Stimulated activated CD4-positive, alpha-beta T cell treated with anti-CD3 and anti-CD28 coated beads, Interleukin-1b, Interleukin-23, amount 100 ng/mL, for 48 hours (primary cell): ENCODE measurements at places on chromosomes 7 and 10.

- no peak for DNase-seq
Measured at GRCh38 chr10:113300617-113301016, 252.2 kb upstream of the HABP2 start.

GRCh38 chr7:4747746-4748145 lies 27.7 kb upstream of the AP5Z1 start:
- DNase-seq, result no peak

GRCh38 chr7:158204453-158204852 lies 383.2 kb downstream of the PTPRN2 start:
- no peak for DNase-seq

DNA sequence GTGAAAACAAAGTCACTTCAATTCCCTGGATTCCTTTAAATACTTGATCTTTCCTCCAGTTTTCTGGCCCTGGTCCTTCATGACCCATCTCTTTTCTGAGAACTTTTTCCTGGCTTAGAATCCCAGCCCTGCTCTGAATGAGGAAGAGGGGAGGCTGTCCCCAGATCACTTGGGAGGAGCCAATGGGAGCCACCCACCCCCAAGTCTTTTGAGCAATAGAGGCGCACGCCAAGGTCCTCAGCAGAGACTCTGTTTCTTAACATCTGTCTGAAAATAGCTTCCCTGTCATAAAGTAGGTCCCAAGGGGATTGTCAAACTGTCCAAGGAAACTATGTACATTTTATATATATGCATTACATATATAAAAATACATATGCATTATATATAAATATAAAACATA lies 126.8 kb downstream of the ADRA2A start:
- no peak for DNase-seq

DNA sequence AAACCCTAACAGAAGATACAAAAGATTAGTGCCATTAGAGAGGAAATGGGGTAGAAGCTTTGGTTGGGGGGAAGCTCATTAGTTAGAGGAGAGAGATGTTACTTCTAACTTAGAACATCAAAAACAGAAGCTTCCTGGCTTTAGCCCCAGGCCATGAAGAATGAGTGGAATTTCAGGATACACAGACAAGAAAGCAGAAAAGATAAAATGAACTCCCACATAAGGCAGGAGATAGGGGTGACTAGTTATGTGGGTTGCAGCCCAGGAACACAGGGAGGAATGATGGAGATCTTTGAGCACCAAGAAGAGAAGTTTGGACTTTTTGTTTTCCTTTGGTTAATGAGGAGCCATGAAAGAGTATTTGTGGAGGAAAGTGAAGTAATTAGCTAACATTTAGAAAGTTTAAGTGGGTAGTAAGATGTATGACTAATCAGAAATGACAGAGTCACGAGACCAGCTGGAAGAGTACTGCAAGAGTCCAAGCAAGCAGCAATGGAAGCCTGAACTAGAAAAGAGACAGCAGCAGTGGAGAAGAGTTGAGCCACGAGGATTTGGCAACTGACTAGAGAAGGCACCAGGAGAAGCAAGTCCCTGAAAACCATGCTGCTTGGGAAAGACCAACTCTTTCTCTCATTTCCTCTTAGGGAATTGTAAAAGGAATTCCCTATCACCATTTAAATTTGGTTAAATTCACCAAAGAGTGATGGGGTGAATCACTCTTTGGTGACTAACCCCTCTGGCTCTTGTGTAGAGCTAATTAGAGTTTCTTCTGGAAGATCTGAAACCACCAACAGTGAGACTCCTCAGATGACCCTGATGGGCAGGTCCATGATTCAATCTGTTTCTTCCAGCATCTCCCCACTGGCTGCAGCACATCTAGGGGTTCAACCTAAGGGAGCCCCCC lies 131.9 kb downstream of the KCNMA1 start:
- DNase-seq, result no peak

DNA sequence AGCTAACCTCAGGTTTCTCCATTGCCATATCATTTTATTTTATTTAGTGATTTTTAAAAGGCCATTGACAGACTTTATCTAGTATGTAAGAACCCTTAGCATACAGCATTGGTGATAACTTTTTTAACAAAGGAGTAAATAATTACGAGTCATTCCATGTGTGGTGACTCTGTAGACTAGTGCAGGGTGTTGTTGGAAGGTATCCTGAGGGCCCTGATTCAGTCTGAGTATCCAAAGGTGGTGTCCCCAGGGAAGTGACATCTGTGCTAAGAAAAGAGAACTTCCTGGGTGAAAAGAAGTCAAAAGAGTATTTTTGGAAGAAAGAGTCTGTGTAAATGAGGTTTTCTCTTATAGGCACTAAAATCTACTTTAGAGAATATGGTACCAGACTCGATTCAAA lies 308.4 kb downstream of the C7orf25 start:
- DNase-seq, result no peak

- DNase-seq, result no peak
Measured at GRCh38 chr10:90372451-90372850, 485.4 kb downstream of the HTR7 start.

DNA sequence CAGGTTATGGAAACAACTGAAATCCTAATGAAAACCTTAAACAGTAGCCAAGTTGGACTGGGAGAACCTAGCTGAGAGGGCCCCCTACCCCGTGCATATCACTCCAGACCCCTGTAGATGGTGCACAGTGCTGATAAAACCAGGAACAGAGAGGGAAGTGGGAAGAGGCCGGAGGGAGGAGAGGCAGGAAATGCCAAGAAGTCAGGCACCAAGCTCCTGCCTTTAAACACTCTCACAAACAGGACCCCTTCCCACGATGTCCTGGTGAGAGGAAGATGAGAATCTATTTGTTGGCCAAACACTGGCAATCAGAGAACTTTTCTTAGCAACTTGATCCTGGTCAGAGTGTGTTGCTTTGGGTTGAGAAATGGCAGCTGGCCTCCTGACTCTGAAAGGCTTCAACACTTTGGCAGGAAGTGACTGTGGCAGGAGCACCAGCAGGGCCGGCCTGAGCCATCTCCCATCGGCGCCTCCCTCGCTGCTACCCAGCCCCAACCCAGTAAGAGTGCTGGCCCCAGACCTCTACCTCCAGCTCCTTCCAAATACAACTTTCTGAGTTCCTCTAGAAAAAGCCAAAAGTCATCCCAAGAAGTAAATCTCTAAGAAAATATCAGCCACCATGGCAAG lies 39.5 kb downstream of the GSDME start:
- DNase-seq, result no peak
